ENCODE measurements at places on chromosomes 12 and 14.

GRCh38 chr14:55477680-55478079 lies 37.3 kb upstream of the TBPL2 start:
- DNase-seq = no peak

DNA sequence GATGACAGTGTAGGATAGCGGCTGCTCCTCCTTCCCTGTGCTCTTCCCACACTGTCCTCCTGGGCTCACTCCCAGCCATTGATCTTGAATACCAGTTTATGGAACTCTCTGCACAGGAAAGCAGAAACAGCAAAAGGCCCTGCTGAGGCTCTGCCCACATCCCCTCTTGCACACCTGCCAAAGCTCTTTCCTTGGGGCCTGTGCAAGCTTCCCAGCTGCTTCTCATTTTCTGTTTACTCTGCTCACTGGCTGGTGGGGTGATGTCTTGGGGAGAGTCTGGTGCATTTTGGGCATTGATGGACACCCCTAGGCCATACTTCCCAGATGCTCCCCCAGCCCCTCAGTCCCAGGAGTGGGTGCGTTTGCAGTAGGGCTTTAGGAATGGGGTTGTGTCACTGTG lies 361.8 kb downstream of the TMEM121 start:
- no peak for DNase-seq

- no peak for DNase-seq
Measured at GRCh38 chr14:52020866-52021717, 31.7 kb downstream of the RTRAF start.

DNA sequence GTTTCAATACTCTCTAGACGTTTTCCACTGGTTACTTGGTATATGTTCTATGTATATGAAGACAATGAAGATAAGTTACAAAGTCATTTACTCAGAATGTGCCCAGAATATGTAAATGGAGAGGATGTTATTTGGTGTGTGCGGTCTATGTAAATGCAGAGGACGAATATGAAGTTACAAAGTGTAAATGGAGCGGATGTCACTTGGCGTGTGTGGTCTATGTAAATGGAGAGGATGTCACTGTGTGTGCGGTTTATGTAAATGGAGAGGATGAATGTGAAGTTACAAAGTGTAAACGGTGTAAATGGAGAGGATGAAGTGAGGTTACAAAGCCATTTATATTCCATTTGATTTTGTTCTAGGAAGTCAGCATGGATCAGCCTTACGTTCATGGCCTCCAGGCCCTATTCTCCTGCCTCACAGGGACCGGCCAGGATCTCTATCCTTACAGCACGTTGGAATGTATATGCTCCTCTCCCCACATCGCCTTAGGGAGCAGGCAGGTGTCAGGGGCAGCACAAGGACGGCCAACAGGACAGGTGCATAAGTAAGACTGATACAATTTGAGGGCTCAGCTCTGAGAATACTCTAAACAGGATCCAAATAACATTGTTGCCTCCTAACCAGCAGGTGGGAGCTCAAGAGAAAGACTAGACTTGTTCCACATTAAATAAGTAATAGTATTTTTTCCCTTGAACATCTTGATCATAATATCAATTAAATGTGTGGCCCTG lies 42.4 kb downstream of the GLRX5 start:
- DNase-seq = no peak

- DNase-seq = no peak
Measured at GRCh38 chr12:62517887-62518286, 51.3 kb downstream of the MON2 start.

- DNase-seq = peak; percentile 59
Measured at GRCh38 chr12:60494244-60494643, 898.4 kb downstream of the SLC16A7 start.

GRCh38 chr12:2277492-2278155 lies 224.8 kb downstream of the CACNA1C start:
- DNase-seq = no peak

GRCh38 chr14:97368049-97368448 lies 570.9 kb downstream of the VRK1 start:
- DNase-seq = no peak

DNA sequence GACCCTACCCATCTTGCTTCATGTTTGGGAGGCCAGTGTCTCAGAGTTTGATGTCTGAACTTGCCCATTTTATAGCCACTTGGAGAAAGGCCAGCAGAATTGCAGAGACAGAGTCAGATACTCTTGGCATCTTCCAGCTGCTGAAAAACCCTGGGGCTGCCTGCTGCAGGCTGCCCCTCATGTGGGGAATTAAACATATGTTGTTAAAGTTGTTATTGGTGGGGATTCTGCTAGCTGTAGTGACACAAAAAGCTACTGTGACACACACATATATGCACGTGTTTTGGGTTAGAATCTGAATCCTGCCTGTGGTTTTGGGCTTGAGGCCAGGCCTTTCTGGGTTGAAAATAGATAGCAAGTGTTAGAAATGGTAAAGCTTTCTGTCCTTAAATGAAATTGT lies 1288.4 kb downstream of the AACS start:
- DNase-seq = peak; percentile 16

- DNase-seq = peak; percentile 91
Measured at GRCh38 chr12:58916921-58917511, 3.3 kb downstream of the LRIG3 start.

GRCh38 chr12:60844101-60844500 lies 1248.3 kb downstream of the SLC16A7 start:
- no peak for DNase-seq

GRCh38 chr12:24903329-24904088 lies 45.4 kb downstream of the BCAT1 start:
- peak; percentile 32 for DNase-seq

DNA sequence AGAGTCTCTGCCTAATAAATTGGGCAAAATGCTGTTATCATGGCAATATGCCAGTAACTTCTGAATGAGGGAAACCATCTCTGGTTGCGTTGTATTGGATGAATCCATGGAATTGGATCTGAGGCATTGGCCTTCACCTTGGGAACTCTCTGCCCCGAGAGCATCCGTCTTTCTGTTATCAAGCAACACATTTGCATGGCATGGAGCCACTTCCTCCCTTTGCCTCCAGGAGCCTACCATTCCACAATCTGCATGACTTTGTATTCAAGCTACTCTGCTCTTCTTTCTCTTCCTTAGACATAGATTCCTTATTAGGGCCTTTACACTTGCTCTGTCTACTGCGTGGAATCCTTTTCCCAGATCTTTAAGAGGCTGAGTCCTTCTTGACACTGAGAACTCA lies 57.2 kb downstream of the RIC8B start:
- no peak for DNase-seq

- no peak for DNase-seq
Measured at GRCh38 chr12:88764781-88765480, 184.7 kb upstream of the KITLG start.

- peak; percentile 87 for DNase-seq
Measured at GRCh38 chr12:121719926-121720414, 7.4 kb downstream of the TMEM120B start.

DNA sequence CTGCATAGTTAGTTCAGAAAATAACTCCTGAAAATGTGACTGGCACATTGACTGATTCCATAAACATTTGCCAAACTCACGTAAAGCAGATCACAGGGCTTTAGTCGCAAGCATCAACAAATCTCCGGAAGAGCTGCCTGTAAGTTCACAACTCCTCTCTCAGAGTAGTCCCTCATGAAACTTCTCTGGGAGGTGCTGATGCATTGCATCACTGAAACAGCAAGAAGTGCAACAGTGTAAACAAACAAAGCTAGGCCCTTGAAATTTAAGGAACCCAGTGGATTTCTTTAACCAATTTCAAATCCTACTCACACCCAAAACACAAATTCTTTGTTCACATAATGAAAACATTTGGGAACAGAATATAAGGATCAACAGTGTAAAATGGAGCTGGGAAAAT lies 1691.7 kb upstream of the FLRT2 start:
- no peak for DNase-seq

DNA sequence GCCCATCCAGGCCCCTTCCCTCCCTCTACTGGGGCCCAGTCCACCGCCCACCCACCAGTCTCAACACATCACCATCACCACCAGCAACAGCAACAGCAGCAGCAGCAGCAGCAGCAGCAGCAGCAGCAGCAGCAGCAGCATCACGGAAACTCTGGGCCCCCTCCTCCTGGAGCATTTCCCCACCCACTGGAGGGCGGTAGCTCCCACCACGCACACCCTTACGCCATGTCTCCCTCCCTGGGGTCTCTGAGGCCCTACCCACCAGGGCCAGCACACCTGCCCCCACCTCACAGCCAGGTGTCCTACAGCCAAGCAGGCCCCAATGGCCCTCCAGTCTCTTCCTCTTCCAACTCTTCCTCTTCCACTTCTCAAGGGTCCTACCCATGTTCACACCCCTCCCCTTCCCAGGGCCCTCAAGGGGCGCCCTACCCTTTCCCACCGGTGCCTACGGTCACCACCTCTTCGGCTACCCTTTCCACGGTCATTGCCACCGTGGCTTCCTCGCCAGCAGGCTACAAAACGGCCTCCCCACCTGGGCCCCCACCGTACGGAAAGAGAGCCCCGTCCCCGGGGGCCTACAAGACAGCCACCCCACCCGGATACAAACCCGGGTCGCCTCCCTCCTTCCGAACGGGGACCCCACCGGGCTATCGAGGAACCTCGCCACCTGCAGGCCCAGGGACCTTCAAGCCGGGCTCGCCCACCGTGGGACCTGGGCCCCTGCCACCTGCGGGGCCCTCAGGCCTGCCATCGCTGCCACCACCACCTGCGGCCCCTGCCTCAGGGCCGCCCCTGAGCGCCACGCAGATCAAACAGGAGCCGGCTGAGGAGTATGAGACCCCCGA lies 6.8 kb upstream of the RNU7-1 start:
- DNase-seq = no peak

DNA sequence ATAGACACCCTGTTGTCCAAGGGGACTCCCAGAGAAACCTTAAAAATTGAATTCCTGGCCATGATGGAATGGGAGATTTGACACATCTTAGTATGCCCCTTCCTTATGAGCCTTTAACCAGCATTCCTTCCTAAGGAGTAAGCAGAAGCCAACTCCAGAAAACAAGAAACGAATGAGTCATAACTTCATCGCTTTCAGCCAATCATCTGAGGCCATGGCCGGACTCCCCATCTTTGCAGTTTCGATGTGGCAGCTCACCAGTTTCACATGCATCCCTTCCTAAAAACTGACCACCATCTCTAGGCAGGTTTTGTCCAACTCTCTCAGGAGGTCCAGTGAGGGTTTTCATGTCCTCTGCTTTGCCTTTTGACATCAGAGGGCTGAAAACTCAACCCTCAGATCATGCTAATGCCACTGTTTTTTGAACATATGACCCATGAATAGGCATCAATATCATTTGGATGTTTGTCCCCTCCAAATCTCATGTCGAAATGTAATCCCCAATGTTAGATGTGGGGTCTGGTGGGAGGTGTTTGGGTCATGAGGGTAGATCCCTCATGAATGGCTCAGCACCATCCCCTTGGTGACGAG lies 19.9 kb downstream of the DAAM1 start:
- DNase-seq = peak; percentile 71

DNA sequence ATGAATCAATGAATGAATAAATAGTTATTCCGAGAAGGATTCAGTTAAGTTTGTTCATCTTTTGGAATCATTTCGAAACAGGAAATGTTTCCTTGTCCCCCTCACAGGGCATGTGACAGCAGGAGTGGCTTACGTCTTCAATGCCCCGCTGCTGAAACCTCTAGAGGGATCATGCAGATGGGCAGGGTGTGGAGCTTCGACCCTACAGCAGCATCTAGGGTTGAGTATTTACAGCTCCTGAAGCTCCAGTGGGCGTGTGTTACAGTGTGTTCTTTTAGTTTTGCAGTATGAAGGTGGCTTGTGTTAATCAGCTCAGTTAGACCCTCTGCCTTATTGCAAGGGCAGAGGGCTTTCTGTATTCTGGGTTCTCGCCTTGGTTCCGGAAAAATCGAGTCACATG lies 2.6 kb downstream of the NAV3 start:
- DNase-seq = no peak

GRCh38 chr14:90548455-90548854 lies 151.6 kb downstream of the CALM1 start:
- DNase-seq = no peak

DNA sequence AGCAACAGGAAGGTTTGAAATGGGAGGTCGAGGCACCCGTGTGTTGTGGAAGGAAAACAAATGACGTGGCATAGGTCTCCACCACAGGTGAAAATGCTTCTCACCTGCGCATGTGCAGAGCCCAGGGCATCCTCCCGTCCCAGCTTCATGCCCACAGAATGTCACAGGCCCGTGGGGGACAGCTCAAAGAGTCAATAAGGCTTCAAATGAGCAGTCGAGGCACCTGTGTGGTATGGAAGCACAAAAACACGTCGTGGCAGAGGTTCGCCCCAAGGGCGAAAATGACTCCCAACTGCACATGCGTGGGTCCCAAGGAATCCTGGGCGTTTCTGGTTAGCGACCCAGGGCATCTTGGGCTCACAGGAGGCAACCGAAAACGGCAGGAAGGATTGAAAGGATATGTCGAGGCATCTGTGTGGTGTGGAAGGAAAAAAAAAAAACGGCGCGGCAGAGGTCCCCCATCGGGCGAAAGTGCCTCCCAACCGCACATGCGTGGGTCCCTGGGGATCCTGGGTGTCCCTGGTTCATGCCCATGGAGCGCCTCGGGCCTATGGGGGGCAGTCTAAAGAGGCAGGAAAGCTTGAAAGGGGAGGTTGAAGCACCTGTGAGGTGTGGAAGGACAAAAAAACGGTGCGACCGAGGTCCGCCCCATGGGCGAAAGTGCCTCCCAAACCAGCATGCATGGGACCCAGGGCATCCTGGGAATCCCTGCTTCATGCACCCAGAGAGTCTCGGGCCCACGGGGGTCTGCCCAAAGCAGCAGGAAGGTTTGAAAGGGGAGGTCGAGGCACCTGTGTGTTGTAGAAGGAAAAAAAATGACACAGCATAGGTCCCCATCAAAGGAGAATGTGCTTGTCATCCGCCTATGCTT lies 578.5 kb downstream of the ALG10 start:
- no peak for DNase-seq

- DNase-seq = no peak
Measured at GRCh38 chr14:75568791-75569190, 9.6 kb upstream of the FLVCR2 start.

- no peak for DNase-seq
Measured at GRCh38 chr12:101042211-101042610, 167.8 kb downstream of the SLC5A8 start.

GRCh38 chr14:83814896-83815295 lies 1715.0 kb upstream of the FLRT2 start:
- DNase-seq = no peak

DNA sequence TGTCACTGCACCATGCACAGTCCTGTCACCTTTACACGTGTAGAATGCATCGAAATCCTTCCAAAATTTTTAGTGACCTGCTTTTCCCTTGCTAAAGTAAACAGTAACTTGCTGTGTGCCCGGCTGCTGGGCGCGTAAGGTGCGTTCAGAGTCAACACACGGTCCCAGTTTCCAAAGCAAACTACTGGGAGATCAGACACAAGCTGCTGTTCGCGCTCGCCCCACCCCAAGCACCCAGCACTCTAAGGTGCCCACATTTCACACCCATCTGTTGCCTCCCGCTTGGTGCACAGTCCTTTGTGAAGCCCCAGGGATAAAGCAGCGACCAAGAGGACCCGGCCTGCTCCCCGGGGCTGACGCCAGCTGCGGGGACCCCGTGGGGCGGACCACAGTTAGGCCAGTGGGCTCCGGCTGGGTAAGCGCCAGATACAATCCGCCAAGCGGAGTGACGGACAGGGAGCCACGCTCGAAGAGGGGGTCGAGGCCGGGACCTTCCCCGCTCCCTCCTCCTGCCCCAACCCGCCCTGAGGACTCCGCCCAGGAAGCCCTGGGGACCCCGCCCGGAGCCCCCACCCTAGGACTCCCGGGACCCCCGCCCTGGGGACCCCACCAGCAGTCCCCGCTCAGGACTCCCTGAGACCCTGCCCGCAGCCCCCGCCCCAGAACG lies 633 bp downstream of the STX2 start:
- no peak for DNase-seq

Measured in fibroblast of mammary gland (primary cell).